ENCODE measurements at places on chromosomes 7 and 10.

DNA sequence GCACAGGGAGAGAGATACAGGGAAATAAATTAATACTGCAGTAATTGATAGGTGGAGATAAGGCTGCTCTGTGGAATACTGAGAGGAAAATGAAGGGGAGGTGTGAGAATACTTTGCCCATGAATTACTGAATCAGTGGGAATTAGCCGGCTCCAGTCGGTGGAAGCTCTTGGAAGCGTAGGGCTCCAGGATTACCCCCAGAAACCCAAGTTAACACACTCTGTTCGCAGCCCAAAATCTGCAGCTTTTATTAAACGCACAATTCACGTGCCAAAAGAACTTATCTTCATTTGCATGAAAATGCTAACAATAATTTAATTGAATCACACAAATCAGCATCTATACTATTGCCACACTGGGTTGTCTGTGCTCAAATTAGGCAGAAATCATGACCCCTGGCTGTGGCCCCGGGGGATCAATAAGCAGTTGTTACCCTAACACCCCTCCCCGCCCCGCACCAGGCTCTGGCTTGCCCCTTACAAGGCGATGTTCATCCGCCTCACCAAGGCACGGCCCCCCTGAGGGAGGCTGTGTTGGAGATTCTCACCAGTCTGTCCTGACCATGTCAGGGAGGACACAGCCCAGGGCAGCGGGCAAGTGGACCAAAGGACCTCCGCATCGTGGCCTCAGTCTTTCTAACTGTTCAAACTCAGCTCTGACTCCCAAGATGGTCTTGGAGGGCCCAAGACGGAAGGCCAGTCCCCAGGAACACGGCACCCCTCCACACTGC is 48.4 kb upstream of the MGMT start:
- no peak for DNase-seq

- no peak for DNase-seq
Observed at GRCh38 chr10:63429281-63429680, 36.5 kb downstream of the JMJD1C start.

- DNase-seq: no peak
Observed at GRCh38 chr7:25665374-25665773, 437.1 kb upstream of the NPVF start.

GRCh38 chr7:34772296-34772938 is 114.4 kb downstream of the NPSR1 start:
- DNase-seq: no peak

GRCh38 chr7:51229106-51229537 is 87.5 kb downstream of the COBL start:
- no peak for DNase-seq

DNA sequence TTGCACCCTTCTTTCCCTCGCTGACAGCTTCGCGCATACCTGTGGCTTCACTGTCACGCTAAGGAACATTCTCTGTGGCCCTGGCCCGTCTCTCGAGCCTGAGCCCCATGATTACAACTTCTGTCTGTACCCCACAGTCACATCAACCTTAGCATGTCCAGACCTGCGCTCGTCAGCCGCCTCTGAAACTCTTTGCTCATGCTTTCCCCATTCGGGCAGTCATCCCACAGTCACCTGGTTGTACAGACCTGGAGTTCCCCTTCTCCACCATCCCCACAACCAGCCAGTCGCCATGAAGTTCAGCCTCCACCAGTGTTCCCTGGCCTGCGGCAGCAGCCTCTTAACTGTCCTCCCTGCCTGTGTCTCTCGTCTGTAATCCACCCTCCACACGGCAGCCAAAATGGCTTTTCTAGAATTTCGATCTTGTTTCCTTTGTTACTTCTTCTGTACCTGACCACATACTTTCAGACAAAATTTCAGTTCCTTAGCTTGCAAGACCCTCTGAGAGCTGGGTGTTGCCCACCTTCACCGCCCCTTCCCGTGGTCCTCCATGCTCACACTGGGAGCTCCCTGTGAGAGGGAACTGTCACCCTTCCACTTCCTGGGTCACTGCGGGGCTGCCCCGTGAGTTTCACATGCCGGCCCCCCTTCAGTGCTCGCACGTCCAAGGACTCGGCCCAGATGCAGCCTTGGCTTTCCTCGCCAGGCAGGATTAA is 229.2 kb downstream of the CELF2 start:
- DNase-seq: no peak

DNA sequence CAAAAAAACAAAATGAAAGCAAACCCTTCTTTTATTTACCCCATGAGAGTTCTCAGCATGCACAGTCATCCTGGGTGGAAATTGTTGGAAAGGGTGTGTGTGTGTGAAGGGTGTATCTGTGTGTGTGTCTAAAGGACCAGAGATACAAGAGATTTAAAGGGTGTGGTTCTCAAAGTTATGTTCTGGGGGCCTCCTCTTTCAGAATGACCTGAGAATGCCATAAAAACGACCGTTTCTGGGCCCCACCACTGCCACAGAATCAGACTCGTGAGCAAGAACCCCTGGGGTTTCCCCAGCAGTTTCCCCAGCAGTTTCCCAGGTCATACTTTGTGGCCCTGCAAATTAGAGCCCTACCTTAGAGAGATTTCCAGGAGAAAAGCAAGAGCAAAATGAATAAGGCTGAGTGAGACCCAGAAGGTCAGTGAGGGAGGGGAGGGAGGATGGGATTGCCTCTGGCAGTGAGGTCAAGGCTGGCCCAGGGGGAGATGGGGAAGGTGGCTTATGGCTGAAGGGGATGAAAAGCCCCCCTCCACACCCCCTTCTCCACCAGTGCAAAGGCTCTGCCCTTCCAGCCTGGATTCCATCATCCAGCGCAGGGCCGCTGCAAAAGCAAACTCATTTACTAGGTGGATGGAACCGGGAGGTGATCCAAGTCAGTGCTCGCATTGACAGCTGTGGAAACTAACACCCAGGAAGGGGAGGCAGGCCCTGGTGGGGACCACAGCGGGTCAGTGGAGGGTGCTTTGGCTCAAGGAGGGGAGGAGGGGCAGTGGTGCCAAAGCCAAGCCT is 10.2 kb downstream of the PYROXD2 start:
- no peak for DNase-seq

DNA sequence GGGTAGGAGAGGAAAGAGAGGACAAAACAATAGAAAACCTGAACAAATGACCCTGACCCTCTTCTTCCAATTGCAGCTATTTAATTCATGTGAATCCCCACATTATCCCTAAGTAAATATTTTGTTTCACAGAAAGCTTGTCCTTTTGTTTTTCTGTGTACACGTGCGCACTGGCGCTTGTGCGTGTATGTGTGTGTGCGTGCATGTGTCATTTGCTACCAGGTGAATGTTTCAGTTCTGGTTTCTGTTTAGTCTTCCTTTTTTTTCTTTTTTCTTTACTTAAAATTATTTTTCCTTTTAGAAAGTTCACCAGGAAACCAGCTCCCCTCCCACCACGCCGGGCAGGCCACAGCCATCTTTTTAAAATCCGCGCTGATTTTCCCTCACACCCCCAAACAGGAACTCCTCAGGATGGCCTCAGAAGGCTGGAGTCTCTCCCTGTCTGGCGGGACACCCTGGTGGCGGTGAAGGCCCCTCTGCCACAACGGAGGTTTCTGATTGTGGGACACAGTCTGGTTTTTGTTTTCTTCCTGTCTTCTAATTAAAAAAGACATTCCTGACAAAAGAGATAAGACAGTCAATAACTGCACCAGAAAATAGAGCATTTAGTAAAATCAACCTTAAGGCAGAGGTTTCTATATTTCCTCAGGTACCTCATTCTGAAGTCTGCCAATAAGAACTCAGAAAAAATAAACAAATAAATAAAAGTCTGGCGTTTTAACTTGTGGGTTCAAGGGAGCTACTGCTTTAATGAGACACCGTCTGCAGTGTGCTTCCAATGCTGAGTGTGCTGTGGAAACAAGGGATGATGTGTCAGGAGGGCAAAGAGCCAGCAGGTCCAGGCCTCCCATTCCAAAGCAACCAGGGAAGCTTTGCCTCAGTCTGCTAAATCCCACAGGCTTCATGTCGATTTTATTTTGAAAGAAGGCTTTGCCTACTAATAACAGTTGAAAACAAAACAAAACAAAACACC is 17.4 kb downstream of the IRF5 start:
- DNase-seq: no peak

- DNase-seq: no peak
Observed at GRCh38 chr7:158558816-158559215, 28.8 kb downstream of the PTPRN2 start.

DNA sequence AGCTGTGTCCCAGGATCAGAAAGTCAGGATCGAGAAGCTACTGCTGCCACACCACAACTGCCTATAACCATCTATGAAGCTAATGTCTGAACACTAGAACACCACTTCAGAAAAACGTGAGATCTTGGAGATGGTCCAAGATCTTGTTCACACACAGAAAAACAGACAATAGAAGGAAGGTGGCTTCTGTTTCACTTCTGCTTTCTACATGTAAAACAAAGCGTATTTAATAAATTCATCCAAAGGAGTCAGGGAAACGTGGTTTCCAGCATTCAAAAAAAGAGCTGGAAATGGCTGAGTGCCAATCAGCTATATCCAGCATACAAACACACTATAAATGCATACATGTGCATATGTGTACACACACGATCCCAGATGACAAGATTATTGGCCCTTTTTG is 70.2 kb upstream of the CCDC71L start:
- no peak for DNase-seq

GRCh38 chr10:63644418-63645142 is 123.4 kb downstream of the REEP3 start:
- DNase-seq: no peak

DNA sequence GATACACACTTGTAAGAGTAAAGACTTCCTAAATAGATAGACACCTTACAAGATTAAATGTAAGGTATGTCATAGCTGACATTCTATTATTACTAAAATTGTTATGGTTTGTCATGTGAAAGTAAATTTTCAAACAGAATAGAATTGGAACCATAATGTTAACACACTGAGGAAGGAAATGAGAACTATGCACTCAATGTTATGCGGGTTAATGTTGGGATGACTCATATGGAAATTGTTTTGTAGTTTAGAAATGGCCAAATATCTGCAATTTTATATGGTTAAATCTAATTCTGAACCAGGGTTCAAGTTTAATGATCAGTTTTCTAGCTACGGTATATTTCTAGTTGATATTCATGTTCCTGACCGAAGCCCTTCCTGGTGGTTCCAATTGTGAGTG is 214.2 kb upstream of the ADO start:
- DNase-seq: no peak

- DNase-seq: no peak
Observed at GRCh38 chr10:13788711-13789447, 202.1 kb downstream of the PRPF18 start.

DNA sequence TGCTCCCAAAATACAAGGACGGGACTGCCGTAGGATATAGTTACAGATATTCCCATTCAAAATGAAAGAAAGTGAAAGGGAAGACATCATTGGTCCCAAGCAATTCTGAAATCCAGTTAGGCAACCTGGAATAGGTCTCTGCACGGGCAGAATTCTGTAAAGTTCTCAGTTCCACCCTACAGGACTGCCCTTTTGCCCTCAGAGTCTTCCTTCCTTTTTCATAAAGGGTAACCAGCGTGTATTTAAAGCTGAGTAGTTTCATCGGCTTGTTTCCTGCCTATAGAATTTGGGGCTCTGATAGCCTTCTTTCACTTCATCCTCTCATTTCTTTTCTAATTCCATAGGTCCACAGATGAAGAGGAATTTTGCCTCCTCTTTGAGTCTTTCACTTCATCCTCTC is 20.0 kb downstream of the COPG2 start:
- no peak for DNase-seq

- DNase-seq: no peak
Observed at GRCh38 chr7:157280216-157280841, 56.5 kb upstream of the DNAJB6 start.

- DNase-seq: no peak
Observed at GRCh38 chr7:132141109-132141508, 435.2 kb downstream of the PLXNA4 start.

DNA sequence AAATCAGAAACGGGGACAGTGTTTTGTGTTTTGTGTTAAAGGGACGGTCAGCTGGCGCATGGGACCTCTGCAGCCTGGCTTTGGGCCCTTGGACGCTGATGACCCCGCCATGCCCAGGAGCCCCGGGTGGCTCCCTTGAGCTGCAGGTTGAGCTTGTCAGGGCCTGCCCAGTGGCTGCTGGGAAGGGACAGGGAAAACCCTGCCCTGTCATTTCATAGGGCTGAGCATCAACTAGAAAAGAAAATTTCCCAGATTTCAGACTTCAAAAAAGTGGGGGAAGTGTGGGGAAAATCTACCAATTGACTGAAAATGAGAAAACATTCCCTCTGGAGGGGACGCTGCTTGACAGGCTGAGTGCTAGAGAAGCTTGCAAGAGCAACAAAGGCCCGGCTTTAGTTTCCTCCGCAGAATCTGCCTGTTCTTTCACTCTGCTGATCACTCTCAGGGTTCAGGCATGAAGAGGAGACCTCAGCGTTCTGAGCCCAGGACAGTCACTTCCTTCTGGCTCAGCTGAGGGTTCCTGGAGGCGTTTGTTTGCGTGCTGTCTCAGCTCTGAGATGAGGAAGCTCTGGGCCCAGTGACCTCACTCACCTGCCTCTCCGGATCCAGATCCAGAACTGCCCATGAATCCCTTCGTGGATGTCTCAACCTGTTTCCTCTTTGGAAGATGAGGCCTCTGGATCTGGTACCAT is 18.6 kb upstream of the DNAJB6 start:
- DNase-seq: no peak

DNA sequence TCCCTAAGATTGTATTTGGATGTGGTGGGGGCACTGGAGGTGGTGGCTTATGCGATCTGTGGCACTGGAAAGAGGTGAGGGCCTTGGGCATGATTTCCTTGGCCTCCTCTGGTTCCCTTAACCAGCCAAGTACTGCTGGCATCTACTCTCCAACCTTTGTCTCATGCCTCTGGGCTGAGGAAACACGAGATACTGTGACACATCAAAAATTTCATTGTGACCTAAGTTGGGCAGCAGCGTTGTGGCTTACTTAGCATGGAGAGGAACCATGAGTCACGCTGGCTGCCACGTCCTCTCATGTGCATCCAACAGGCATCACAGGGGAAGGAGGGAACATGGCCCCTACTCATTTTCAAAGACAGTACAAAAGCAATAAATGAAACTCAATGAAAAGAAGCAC is 29.7 kb upstream of the GSDME start:
- DNase-seq: no peak

DNA sequence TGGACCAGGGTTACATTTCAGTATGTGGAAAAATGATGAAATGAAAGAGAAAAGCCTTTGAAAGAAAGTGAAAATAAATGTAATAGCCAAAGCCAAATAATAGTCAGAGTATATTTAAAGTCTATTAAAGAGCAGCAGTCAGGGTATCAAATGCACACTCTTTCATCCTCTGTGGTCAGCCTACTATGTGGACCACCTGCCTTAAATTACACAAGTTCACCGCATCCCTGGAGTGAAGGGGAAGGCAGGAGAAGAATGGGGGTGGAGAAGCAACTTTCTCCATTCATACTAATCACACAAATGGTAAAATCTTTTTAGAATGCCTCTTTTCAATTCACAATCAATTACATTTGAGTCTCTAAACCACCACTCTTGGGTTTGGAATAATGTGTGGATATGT is 16.0 kb downstream of the TWIST1 start:
- no peak for DNase-seq

DNA sequence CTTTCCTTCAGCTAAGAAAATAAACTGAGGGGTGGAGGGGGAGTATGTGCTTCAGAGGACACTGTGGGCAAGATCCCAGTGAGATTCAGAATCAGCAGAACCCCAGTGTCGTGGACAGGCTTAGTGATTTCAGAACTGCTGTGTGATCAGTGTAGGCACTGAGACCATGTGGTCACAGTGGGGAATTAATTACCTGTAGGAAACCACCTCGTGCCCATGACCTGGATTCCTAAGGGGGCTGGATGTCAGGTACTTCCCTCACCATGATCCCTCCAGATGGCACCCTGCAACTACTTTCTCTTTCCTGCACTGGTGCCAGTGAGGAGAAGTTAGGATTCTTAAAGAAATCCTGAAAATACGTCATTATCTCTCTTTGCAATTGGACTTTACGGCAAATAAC is 64.4 kb downstream of the HBP1 start:
- no peak for DNase-seq
